Right atrium auricular region (tissue), 2 donors: ENCODE measurements at places on chromosomes 4 and X.

- H3K4me3 ChIP-seq: no peak overlapping the region
- no peaks in the 10 kb centered on the region for H3K27me3 ChIP-seq
- no peak for DNase-seq
- peaks cover 18% of the 10 kb centered on the region for H3K36me3 ChIP-seq
- no peak overlapping the region for H3K27ac ChIP-seq
These were observed 104.1 kb downstream of the ZAR1 start for GRCh38 chr4:48594180-48594579.

- H3K4me3 ChIP-seq: peak overlapping the region; percentile 50
- DNase-seq: peak; percentile 63
- no peaks in the 10 kb centered on the region for H3K27me3 ChIP-seq
- H3K36me3 ChIP-seq: no peaks in the 10 kb centered on the region
- H3K4me1 ChIP-seq: peaks cover 29% of the 10 kb centered on the region
These were observed 277.6 kb downstream of the BCOR start for GRCh38 chrX:39819921-39820849.

GRCh38 chr4:18404642-18405041, 383.1 kb upstream of the LCORL start:
- H3K4me1 ChIP-seq: no peaks in the 10 kb centered on the region
- H3K36me3 ChIP-seq: no peaks in the 10 kb centered on the region
- H3K27ac ChIP-seq: no peak overlapping the region
- H3K4me3 ChIP-seq: no peak overlapping the region
- DNase-seq: no peak

GRCh38 chr4:138758876-138759553, 256.6 kb upstream of the NOCT start:
- no peaks in the 10 kb centered on the region for H3K27me3 ChIP-seq
- no peaks in the 10 kb centered on the region for H3K36me3 ChIP-seq
- no peak overlapping the region for H3K4me3 ChIP-seq
- DNase-seq: no peak

DNA sequence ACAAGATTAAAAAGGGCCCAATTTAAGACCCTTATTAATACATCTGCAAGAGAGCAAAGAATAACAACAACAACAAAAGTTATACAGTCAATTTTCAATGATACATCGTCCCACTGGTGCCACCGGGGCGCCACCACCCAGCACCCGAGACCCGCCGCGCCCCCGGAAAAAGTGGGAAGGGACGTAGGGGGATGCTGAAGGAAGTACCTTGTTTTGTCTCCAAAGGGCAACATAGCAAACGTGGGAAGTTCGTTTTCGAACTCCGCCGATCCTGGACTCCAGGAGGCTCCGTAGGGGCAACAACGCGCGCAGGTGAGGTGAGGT, 1.7 kb downstream of the PDE5A start:
- H3K36me3 ChIP-seq: no peaks in the 10 kb centered on the region
- no peaks in the 10 kb centered on the region for H3K27me3 ChIP-seq
- peak overlapping the region; percentile 80 for H3K4me3 ChIP-seq
- peak overlapping the region; percentile 86 for H3K27ac ChIP-seq

GRCh38 chrX:31837445-31838049, 765.7 kb upstream of the FTHL17 start:
- no peaks in the 10 kb centered on the region for H3K36me3 ChIP-seq
- H3K27me3 ChIP-seq: no peaks in the 10 kb centered on the region
- H3K4me3 ChIP-seq: no peak overlapping the region

- H3K36me3 ChIP-seq: no peaks in the 10 kb centered on the region
- H3K27me3 ChIP-seq: no peaks in the 10 kb centered on the region
- no peak overlapping the region for H3K27ac ChIP-seq
- no peaks in the 10 kb centered on the region for H3K4me1 ChIP-seq
These were observed 5.1 kb upstream of the UGT2A1 start for GRCh38 chr4:69658133-69658532.

DNA sequence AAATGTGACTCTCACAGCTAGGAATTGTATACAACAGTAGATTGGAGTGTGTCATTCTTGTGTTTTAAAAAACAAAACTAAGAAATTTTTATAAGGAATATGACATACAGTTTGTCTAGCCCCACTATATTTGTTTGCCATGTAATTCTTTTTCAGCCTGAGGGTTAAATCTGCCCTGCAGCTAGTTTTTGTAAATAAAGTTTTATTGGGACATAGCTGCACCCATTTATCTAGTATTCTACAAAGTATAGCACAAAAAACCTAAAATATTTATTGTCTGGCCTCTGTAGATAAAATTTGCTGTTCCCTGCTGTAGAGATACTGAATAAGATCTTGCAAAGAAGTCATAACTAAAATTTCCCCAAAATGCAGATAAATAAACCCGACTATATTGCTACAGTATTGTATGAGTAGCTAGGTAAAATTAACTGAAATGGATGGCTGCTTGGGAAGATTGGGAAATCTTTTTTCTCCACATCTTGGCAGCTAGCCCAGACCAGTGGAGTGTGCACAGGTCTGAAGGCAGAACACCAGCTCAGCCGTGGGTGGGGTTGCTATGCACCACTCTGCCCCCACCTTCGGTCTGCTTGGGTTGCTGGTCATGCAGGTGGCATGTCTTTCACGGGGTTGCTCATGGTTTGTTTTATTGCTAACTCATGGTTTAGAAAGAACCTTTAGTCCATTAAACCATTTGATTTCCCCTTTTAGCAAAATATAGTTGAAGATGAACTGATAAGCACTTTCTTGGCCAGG, 127.9 kb downstream of the KLHL8 start:
- H3K4me1 ChIP-seq: no peaks in the 10 kb centered on the region
- no peak overlapping the region for H3K4me3 ChIP-seq
- DNase-seq: no peak
- peak overlapping the region; percentile 55 for H3K27ac ChIP-seq
- peaks cover 25% of the 10 kb centered on the region for H3K36me3 ChIP-seq
- H3K27me3 ChIP-seq: no peaks in the 10 kb centered on the region
